ENCODE measurements at places on chromosomes 16 and 17.

GRCh38 chr17:17987901-17988300 is 15.2 kb downstream of the DRC3 start:
- no peak for DNase-seq

DNA sequence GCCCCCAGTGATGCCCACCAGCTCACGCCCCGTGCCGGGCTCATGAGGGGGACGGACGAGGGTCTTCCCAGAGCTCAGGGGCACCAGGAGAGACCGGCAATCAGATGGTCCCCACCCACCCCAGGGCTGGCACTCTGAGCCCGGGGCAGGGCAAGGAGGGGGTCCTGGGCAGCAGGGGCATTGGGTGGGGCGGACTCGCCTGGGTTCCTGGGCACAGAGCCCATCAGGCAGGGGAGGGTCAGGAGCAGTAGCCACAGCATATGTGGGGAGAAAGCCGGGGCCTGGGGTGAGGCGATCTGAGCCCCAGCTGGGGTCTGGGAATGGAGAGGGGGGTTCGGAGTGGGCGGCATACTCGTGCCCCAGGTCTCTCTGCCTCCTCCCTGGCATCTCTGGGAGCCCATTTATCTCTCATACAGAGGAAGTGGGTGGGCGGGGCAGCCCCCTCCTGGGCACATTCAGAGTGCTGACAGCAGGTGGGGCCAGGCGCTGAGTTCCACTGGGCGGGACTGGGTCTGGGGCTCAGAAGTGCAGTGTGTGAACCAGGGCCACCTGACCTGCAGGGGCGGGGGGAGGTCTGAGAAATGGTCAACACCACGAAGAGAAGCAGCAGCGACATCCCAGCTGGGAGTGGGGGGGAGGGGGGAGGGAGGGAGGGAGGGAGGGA is 20.5 kb upstream of the UBE2I start:
- DNase-seq = no peak

GRCh38 chr17:77193653-77194052 is 52.9 kb downstream of the SEC14L1 start:
- DNase-seq = no peak

GRCh38 chr17:42537156-42537805 is 1.2 kb downstream of the NAGLU start:
- no peak for DNase-seq

- DNase-seq = no peak
Observed at GRCh38 chr16:8920645-8921346, 38.6 kb downstream of the LITAFD start.

DNA sequence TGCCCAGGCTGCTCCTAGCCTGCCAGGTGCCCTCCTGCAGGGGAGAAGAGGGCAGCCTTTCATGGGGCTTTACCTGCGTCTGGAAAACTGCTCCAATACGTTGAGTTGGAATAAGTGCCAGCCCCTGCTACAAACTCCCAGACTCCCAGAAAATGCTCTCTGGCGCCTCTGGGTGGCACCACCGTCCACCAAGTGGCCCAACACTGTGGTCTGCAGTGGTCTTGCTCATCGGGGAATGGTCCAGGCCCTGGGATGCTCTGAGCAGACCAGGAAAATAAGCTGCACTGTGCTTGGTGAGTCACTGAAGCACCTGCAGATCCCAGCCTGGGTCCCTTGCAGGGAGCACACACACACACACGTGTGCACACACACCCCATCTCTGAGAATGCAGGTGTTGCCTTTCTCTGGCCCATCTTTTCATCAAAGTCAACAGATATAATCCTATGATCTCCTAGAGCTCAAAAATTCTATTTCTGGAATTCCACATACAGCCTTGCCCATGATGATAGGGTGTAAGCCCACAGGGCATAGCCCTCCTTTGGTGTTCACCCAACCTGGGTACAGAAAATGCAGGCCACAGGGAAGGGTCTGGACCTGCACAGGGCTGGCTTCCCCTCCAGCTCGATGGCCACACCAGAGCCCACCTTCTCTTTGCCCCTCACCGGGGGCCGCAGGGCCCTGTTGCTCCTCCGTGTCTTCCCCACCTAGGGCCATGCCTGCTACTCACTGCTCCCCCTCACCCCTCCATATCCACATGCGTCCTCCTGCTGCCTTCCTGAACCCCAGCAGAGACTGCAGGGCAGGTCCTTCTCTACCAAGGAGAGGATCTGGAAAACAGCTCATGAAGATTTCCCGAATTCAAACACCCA is 20.5 kb downstream of the CDIP1 start:
- no peak for DNase-seq

DNA sequence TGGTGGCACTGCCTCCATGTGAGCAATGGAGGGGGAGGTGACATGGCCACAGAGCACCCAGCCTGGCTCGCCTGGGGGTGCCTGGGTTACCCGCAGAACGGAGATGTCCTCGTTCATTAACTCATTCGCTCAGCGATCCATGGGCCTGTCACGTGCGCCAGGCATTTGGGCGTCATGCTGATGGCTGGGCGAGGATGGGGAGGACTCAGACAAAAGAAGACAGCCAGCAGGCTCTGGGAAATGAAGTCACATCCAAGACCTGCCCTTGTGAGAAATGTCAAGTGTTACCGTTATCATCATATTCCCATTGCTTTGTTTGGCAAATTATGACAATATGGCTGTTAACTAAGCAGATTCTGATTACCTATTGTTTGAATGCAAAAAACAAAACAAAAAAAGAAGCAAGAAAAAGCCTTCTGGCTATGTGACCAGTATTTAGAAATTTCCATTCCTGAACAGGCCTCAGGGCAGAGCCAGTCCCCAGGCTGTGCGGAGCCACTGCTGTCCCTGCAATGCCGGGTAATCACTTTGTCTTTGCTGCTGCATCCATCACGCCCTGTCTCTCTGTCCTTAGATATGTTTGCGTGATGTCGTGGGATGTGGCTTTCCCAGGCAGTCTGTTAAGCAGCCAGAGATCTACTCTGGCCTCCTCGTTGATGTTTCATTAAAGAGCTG is 57.9 kb downstream of the CMIP start:
- no peak for DNase-seq

GRCh38 chr17:32542186-32542585 is 55.4 kb downstream of the CDK5R1 start:
- no peak for DNase-seq

- peak; percentile 65 for DNase-seq
Observed at GRCh38 chr17:48023400-48024148, 14.0 kb downstream of the COPZ2 start.

- DNase-seq = no peak
Observed at GRCh38 chr17:68204736-68205135, 43.1 kb upstream of the AMZ2 start.

DNA sequence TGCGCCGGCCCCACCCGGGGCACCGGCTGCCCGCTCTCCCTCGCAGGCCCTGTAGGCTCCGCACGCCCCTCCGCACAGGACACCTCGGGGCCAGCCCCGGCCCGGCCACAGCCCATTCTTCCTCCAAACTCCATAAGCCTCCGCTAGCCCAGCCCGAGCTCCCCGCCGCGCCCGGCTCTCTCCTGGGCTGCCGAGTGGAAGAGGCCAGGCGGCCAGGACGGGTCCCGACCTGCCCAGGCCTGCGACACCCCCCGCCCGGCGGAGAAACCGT is 397 bp downstream of the NCOR1 start:
- no peak for DNase-seq

GRCh38 chr17:81310949-81311550 is 15.9 kb upstream of the SLC38A10 start:
- DNase-seq = no peak
